ENCODE measurements at places on chromosomes 3 and 15.

DNA sequence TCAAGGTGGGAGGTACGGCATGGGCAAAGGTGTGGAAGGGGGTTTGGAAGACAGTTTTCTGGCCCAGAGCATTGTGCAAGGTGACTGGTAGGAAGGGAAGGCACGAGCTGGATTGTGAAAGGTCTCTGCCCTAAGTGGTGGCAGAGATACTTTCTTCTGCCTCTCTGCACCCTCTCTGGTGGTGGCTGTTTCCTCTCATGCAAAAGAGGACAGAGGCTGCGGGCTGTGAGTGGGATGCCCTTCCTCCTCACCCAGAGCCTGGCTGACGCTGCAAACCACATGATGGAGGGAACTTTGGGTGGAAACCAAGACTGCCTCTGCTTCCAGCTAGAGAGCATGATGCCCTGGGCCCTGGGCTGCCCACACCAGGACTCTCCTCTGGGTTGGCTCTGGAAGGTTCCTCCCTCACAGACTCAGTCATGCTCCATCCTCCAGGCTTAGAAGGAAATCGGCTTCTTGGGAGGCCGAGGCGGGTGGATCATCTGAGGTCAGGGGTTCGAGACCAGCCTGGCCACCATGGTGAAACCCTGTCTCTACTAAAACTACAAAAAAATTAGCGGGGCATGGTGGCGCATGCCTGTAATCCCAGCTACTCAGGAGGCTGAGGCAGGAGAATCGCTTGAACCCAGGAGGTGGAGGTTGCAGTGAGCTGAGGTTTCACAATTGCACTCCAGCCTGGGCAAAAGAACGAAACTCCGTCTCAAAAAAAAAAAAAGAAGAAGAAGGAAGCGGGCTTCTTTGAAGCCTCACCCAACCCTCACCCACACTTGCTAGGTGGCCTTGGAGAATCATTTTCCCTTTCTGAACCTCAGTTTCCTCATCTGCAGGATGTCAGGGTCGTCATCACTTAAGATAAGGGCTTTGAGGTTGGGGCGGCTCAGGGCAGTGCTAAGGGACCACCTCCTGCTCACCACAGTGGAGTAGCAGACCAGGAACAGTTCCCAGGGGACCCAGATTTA, 8.3 kb downstream of the PSTPIP1 start:
- peak; percentile 84 for DNase-seq

DNA sequence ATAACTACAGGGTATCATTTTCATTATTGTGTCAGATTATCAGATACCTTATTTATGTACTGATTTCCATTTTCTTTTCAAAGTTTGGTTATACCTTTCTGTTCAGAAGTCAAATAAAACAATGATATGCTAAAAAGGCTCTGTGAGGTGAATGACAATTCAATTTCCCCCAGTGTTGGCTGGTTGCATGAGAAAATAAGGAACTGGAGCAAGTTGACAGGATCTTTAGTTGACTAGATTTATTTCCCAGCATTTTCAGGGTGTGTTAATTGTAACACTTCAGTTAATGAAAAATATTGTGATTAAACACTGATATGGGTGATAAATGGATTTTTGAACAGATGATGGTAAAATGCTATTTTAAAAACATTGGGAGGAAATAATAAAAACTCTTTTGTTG, 122.8 kb upstream of the FAM3D start:
- DNase-seq: no peak

GRCh38 chr3:127174284-127174683, 18.6 kb upstream of the PRR23E start:
- no peak for DNase-seq

DNA sequence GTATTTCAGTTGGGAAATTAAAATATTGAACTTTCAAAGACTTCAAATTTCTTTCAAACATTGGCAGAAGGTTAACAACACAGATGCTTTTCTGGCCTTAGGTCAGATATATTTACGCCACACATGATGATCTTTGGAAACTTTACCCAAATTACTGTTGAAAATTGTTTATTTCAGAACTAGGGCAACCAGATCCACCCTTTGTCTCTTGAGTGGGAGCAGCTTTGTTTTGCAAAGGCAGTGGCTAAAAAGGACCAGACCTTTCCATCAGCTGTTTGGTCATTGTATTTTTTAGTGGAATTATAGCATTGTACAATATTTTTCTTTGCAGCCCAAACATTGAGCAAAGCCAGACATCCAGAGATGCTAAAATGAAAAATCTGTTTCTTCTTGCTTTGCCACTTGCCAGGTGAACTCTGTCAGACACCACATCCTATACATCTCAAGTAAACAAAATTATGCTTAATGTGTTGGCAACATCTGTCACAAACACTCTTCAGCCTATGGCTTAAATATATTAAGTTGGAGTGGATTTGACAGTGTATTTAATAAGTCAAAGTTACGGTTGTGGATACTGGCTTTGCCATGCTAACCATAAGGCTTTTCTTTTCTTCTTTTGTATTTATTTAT, 651.9 kb downstream of the RBMS3 start:
- no peak for DNase-seq

DNA sequence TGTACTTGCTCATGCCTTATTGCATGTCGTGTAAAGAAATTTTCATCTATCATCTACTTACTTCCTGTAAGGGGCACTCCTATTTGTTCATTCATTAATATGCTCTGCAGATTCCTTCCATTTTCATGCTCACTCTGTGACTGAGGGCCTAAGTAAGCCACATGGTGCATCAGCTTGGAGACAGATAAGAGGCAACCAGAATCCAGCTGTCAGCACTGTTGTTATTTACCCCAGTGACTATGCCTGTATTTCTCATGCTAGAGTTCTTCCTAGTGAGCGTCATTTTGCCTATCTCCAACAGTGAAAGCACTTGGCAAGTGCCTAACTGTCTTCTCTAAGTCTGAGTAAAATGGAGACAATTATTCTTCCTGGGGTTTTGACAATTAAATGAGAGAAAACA, 124.8 kb upstream of the ABI3BP start:
- DNase-seq: no peak

DNA sequence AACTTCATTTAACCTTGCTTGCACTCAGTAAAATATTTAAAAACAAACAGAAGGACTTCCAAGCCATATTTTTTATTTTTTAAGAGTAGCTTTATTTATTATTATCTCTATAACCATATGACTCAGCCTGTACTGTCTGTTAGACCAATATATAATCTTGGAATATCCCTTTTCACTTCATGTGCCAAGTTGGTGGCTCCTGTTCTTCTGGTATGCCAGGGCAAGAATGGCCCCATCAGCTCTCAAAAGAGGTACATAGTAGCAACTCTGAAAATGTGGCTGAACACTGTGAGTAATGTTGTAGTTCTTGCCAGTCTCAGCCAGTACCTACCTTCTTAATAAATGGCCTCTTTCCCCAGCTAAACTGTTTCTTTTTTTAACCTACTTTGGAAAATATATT, 257.0 kb upstream of the UBE2E1 start:
- DNase-seq: no peak

DNA sequence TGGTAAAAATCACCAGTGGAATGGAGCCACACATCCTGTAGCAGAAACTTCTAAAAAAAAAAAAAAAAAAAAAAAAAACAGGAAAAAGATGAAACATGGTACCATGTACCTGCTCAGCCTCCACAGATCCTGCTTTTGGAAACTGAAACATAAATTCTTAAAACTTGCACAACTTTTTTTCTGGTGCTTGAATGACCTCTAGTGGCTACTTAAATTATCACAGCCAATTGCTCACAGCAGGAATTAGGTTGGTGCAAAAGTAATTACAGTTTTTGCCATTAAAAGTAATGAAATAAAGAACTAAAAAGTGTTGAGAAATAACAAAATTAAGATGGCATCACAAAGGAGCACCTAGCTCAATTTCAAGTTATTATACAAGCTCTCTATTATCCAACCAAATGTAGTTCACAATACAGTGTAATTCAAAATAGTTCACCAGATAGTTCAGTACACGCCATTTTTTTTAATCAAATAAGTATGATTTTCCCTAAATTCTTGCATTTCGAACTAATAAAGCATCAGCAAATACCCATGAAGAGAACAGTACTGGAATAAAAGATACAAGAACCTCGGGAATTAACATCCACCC, 80.6 kb downstream of the ULK4 start:
- DNase-seq: no peak

DNA sequence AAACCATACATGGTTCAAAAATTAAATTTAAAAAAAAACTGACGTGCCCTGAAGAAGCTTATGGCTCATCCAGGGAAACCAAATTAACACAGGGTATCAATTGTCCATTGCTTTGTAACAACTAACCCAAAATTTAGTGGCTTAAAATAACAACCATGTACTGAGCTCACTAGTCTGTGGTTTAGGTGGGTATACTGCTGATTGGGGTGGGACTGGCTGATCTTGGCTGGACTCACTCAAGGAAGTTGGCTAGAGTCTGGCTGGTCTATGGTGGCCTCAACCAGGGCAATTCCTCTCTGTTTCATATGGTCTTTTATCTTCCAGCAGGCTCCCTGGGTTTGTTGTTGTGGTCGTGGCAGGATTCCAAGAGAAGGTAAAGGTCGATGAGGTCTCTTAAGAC, 14.1 kb upstream of the EDC3 start:
- DNase-seq: no peak

DNA sequence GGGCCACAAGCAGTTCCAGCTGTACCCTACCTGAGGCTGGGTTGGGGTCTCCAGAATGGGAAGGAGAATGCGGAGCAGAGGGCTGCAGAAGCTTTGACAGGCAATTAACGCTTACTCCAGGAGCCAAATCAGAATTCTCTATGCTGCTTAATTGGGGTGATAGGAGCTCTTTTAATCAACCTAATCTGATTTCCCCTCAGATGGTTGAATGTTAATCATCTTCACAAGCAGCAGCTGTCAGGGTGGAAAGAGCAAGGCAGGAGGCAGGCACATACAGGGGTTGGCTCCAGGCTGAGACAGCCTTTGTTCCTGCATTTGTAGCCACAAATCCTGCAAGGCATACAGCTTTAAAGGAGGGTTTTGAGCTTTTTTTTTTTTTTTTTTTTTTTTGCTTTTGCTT, 2.6 kb downstream of the CILP start:
- DNase-seq: no peak

- DNase-seq: no peak
Measured at GRCh38 chr3:140763532-140763931, 85.7 kb downstream of the TRIM42 start.

All from activated naive CD4-positive, alpha-beta T cell treated with anti-CD3 and anti-CD28 coated beads, Interleukin-2, amount 50 U/mL, for 72 hours (primary cell).